ENCODE measurements at places on chromosomes 4 and X.

DNA sequence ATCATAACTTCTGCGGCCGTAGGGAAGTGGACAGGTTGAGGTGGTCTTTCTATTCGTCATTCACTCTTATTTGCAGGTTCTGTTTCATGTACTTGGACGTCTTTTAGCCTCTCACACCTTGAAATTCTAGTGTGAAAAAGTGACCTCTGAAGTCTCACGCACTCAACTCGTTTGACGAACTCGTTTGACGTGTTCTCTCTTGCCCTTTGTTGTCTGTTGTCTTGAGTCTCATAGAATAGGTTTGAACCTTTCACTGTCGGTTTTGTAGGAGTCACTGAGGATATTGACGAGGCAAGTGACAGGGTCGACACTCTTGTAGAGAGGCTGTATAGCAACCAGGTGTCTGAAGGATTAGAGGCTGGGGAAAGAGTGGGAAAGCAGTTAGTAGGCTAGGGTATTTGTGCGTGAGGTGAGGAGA lies 1.1 kb upstream of the PGRMC2 start:
- DNase-seq, result no peak

DNA sequence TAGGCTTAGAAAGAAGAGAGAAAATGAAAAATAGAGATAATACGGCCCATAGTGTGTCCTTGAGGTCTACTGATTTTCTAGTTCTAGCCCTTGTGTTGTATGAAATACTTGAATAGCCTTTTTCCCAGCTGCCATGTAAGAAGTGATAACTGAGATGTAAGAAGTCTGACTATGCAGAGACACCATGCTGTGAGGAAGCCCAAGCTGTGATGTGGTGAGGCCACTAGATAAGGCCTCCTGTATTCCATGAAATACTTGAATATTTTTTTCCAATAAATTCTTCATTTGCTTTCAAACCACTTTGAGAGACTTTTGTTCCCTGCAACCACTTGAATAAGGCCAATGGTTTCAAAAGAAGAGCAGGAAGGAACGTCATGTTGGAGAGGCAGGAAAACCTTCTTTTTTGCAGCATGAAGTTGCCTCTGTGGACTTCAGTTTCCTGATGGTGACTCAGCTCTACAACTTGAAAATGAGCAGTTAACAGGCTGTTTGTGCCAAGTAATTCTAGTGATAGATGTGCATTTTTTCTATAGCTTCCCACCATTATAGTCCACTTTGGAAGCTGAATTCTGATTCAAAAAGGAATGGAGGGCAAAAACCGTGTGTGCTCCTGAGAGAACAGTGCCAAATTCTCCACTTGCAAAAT lies 25.5 kb upstream of the FAM9C start:
- DNase-seq, result no peak

DNA sequence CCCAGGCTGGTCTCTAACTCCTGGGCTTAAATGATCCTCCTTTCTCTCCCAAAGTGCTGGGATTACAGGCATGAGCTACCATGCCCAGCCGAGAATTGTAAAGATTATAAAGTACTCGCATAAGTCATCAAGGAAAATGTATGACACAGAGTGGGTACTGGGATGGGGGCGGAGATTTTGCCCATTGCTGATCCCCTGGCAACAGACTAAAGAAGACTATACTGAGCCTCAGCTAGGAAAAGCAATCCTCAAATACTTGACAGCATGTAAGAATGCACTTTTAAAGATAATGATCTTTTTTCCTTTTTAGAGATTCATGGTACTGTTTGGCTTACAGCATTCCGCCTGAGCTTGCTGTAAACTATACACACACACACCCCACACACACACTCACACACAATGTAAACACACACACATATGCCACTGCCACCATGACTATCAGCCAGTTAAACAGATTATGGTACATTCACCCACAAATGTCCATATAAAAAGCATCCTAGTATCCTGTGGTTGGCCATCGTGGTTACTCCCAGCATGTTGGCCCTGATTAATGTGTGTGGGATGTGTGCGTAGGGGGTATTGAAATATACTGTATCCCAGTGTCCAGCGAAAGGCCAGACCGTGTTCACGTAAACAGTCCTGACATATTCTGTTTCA lies 113.0 kb downstream of the AMELX start:
- no peak for DNase-seq

- no peak for DNase-seq
Measured at GRCh38 chr4:163991298-163991865, 496.9 kb downstream of the TMA16 start.

DNA sequence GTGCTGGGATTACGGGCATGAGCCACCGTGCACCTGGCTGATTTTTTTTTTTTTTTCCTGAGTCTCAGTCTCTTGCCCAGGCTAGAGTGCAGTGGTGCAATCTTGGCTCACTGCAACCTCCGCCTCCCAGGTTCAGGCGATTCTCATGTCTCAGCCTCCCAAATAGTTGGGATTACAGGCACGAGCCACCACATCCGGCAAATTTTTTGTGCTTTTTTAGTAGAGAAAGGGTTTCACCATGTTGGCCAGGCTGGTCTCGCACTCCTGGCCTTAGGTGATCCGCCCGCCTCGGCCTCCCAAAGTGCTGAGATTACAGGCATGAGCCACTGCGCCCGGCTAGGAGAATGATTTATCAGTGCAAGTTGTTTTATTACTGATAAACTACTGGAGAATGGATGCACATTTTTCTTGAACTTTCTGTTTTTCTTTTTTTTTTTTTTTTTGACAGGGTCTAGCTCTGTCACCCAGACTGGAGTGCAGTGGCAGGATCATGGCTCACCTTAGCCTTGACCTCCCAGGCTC lies 39.7 kb upstream of the DHRSX start:
- DNase-seq, result no peak

DNA sequence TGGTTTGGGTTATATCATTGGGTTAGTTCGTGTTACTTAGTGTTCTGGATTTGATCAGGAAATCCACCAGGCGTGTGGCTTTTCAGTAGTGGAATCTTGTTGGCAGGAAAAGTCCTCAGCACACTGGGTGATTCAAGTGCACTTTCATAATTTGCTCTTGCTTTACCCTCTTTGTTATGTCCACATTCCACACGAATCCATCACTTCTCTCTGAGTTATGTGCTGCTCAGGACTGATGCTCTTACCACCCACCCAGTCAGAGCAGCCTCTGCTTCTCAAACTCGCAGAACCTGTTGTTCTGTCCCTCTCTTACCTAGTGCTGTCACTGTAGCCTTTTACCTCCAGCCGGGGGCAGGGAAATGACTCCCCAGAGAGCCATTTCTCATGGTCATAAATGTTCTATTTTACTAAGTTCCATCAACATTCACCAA lies 37.2 kb upstream of the SCRG1 start:
- DNase-seq, result peak; percentile 75

GRCh38 chr4:158821228-158821971 lies 52.6 kb downstream of the FNIP2 start:
- DNase-seq, result peak; percentile 26

DNA sequence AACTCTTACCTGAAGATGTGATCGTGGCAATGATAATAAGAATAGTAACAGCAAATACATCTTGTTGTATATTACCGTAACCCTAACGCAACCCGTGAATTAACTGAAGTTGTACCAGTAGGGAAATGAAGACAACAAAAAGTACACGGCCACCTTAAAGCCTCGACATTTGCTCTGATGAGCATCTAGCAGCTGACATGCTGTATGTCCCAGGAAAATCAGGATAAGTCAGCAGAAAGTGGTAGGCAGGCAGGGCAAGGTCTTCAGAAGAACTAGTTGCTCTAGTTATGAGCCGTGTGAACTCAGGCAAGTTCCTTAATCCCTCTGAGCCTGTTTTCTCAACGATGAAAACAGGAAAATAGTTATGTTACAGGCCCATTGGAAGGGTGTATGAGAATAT lies 7.7 kb upstream of the ASB5 start:
- DNase-seq, result no peak

GRCh38 chr4:85725721-85726170 lies 250.8 kb downstream of the ARHGAP24 start:
- DNase-seq, result no peak

- no peak for DNase-seq
Measured at GRCh38 chrX:30741545-30741944, 88.3 kb downstream of the GK start.

DNA sequence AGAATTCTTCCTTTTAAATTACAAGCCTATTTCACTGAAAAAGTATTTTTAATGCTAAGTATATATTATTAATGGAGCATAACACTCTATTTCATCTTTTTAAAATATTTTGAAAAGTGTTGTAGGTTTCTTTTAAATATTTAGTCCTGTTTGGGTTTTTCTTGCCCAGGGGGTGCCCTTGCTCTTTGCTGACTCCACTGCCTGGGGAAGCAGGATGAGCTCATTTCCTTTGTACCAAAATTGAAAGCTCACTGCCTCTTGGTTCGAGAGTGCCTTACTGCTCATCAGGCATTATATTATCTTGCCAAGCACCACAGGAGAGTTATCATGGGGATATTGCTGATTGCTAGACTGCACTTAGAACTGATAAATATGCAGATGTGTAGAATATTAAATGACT lies 819.2 kb downstream of the PCDH18 start:
- DNase-seq, result peak; percentile 2
